Mesenchymal stem cell (in vitro differentiated cells and primary cell): ENCODE measurements at places on chromosomes 3 and 15.

DNA sequence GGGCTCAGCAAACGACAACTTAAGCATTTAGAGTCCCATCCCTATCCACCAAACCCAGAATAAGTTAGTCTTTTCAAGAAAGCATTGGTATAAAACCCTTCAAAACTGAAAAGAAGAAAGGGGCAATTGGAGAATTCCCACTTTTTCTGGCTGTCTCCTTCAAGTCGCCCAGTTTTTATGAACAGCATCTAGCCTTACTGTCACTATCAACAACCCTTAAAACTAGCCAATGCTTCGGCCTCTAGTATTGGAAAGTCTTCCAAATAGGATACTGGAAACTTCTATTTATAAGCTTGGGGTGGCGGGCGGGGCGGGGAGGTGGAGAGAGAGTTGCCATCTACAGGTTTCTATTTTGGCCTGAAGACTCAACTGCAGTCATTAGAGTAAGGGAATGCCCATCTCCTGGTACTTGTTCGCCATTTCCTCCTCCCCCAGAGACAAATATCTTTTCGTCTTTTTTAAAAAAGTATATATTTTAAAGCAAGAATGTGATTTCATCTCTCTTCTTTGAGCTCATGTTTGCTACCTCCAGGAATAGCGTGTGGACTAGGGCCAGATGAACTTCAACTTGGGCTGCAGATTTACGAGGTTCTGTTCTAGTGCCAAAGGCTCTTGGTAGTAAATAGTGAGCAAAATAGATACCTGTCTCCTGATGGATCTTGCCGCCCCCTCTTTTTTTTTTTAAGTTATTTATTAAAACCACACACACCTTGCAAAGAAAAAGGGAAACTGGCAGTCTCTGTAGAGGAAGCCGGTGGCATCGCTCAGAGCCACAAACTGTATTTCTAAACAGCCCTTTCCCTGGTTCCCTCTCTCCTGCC, 2.7 kb downstream of the BCL6 start:
- DNase-seq, result peak; percentile 38

GRCh38 chr3:33186524-33187367, 31.9 kb downstream of the SUSD5 start:
- DNase-seq, result peak; percentile 18

DNA sequence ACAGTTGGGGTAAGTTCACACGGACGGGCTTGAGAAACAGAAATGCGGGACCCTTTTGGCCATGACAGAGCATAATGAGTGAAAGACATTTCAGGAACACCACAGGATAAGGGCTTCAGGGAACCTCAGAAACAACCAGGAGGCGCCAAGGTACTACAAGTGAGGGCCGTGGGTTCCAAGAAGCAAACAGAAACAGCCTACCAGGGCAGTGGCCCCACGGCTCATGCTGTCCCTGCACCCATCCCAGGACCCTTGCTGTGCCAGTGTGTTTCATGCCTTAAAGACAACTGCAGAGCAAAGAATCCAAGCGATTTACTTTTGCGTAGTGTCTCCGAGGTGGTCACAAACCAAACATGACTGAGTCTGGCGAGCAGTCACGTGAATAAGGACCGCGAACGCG, 54.0 kb downstream of the RUBCN start:
- no peak for DNase-seq

DNA sequence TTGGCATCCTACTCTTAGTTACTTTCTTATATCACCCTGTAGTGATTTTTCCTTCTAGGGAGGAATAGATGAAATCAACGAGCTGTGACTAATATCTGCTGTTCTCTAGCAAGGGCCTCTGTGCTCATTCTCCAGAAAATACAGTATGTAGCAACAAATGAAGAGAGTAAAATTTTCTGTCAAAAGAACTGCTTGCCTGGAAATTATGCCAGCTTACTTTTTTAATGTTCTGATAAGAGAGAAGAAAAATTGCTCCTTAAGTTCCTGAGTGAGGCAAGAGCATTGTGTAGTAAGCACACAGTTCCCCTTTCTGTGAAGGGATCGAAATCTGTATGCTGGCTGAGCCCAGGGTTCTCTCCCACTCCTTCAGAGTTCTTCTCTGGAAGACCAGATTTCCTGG, 51.4 kb upstream of the GK5 start:
- peak; percentile 49 for DNase-seq

GRCh38 chr3:41041462-41041861, 157.8 kb upstream of the CTNNB1 start:
- no peak for DNase-seq

DNA sequence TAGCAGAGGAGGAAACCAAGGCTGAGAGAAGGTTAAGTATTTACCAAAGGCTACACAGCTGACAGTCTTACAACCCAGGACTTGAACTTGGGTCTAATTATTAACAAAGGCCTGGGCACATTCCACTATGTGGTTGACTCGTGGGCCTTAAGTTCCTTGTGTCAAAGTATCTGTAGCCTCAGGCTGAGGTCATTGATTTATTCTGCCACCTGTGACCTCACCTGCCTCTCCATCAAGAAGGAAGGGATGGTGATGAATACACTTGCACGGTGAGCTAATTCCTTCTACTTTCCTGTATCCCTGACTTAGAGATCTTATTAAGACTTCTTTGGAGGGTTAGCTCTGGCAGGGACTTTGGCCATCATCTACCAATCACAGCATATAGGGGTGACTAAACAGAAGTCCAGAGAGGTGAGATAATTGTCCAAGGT, 19.9 kb upstream of the LRRC58 start:
- no peak for DNase-seq

- DNase-seq, result no peak
Observed at GRCh38 chr3:139577909-139578308, 38.4 kb upstream of the RBP1 start.

- DNase-seq, result no peak
Observed at GRCh38 chr15:63360170-63360569, 21.5 kb downstream of the CA12 start.

DNA sequence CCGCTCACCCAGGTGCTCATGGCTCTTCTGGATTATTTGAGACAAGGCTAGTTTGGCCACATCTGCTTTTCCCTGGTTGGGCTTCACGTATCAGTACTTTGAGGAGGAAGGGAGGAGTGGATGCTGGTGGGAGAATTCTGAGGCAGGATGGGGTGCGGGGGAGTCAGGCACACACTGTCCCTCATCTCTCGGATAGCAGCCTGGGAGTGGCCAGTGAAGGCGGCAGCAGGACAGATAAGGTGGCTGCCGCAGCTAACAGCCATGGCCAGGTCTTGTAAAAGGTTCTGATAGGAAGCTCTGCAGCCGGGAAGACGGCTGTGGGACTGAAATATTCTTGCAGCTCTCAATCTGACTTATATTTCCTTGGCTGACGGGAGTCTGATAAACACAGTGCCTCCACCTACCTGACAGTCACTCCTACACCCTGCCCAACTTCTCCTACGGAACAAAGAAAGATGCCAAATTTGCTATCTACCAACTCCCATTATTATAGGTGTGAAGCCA, 87.3 kb downstream of the MESD start:
- DNase-seq, result no peak

GRCh38 chr3:170219850-170220249, 2.4 kb upstream of the PRKCI start:
- no peak for DNase-seq

- DNase-seq, result no peak
Observed at GRCh38 chr15:73965094-73965757, 26.9 kb downstream of the STOML1 start.

DNA sequence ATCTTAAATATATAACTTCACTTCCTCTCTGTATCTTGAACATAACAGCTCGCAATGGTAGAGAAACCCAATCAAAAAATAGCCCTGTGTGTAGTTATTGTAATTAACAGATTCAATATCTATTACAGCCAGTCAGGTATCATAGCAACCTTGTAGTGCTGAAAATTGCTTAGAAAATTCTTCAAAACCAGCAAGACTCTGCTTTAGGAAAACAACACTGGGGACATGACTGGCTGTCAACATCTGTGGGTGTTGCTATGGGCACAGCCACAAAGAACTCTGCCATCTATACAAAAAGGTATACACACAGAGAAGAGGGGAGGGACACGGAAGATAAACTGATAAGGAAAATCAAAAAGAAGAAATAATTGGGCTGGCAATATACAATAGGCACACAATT, 101.2 kb downstream of the WDR72 start:
- DNase-seq, result no peak

- peak; percentile 83 for DNase-seq
Observed at GRCh38 chr3:128867200-128868125, 12.0 kb upstream of the ACAD9 start.

DNA sequence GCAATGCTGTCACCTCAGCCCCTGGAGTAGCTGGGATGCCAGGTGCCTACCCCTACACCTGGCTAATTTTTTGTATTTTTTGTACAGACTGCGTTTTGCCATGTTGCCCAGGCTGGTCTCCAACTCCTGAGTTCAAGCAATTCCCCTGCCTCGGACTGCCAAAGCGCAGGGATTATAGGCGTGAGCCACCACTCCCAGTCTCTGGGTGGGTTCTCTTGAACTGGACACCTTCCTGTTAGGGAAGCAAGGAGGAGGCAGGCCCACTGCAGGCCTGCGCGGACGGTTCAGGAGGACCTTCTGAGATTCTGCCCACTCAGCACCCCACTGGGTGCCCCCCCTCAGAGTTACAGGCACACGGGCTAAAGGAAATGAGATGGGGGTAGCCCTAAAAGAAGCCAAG, 73.8 kb upstream of the HERC1 start:
- DNase-seq, result no peak

DNA sequence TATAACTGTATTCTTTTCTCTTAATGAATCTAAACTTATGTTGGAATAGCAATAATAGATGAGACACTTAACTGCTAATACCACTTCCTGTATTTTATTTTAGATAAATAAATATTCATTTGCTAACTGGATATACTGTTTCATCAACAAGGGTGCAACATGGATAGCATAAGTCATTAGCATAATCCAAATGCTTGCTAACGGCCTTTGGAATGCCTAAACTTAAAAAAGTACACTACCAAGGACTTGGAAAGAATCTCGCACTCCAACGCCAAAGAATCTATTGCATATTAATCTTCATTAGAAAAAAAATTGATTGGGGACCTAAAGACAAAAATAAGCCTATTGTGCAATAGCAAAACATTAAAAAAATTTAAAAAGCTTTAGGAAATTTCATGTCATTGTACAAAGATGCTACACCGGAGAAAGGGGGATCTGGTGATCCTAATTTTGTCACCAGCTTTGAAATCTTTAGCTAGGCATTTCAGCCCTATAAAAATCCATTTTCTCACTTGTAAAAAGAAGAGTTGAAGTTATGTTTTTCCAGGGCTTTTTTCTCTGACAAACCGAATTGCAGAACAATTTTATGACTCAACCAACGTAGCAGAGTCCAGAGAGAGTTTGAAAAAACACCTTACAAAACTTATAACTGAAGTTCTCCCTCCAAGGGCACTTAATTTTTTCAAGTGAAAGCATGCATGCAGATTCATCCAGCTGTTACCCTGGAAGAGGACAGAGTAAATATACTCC, 4.1 kb downstream of the VGLL3 start:
- peak; percentile 40 for DNase-seq

DNA sequence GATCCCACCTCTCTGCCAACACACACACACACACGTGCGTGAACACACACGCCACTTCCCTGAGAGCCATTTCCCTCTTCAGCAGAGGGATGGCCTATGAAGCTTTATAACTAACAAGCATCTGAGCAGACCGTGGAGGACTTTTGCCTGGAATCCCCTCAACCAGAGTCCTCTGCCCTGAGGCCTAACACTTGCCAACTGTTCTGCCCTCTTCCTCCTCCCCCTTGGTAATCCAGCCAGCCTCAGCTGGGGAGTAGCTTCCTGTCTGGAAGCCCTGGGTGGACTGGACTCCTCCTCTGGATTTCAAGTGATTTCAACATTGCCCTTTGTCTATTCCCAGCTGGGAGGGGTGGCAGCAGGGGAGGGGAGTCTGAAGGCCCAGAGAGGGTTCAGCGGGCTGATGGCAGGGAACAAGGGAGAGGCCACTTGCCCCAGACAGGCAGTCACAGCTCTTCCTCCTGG, 68.4 kb upstream of the HACD2 start:
- DNase-seq, result peak; percentile 90

DNA sequence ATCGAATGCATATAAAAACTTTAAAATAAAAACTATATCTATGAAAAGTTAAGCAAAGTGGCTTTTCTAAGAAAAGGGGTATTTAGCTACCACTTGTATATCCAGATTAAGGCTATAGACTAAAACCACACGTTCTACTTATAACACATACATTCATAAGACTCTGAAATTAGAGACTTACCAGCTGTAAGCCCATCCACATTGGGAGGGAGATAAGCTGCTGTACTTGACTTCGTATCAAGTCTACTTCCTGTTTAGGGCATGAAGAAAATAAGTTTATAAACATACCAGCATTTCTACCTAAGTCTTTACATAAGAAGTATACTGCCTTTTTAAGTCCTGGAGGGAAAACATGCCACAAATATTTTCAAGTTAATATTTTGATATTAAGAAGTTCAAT, 27.7 kb downstream of the AQR start:
- DNase-seq, result no peak

- DNase-seq, result peak; percentile 14
Observed at GRCh38 chr3:184171562-184171961, 3.1 kb upstream of the AP2M1 start.

- no peak for DNase-seq
Observed at GRCh38 chr3:4821338-4821737, 157.9 kb upstream of the BHLHE40 start.

GRCh38 chr15:69143756-69144436, 16.5 kb upstream of the GLCE start:
- DNase-seq, result no peak

GRCh38 chr3:15294929-15295328, 37.5 kb downstream of the SH3BP5 start:
- DNase-seq, result no peak

GRCh38 chr15:31511707-31512310, 185.2 kb downstream of the KLF13 start:
- DNase-seq, result no peak

GRCh38 chr3:35760146-35760545, 120.8 kb downstream of the ARPP21 start:
- no peak for DNase-seq

- DNase-seq, result peak; percentile 76
Observed at GRCh38 chr15:75966073-75966472, 46.2 kb downstream of the NRG4 start.

GRCh38 chr15:72685925-72686794, at the start of the genes BBS4 and HIGD2B:
Gene BBS4 (plus strand): TSS chr15:72686207. CDS start chr15:72686228, 21 bp downstream.
Gene HIGD2B (minus strand): TSS chr15:72686182. CDS start chr15:72676374, 9,808 bp downstream.
- DNase-seq, result peak; percentile 93

DNA sequence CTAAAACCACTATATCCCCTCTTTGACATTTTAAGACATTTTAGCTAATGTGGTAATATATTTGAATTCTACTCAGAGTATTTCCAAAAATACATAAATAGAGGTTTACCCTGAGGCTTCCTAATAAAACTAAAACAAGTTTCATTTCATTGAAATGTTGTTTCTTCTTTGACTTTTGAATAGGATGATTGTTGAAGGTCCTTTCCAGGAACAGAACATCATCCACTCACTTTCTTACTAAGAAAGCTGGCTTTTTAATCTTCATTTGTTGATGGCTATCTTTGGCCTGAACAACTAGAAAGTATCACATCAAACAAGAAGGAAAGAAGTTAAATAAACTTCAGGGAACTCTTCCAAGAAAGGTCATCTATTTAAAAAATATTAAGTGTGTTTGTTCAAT, 169.7 kb downstream of the RAP2B start:
- DNase-seq, result no peak
